ENCODE measurements at places on chromosomes 3 and 15.
A peak's percentile ranks its signal among the peaks of the same experiment; 100 is the strongest.

DNA sequence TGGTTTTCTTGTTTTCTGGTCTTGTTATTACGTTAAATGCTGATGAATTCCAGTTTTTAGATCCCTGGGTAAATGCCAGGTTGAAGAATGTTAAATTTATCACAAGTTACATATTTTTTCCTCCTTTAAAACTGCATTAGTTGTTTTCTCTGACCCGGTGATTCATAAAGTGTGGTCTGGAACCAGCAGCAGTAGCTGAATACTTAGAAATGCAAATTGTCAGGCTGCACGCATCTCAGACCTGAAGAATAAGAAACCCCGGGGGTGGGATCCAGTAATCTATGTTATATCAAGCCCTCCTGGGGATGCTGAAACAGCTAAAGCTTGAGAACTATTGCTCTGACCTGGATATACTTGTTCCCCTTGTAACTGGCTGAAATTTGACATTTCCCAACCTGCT is 69.1 kb downstream of the PEX5L start:
- DNase-seq = no peak

GRCh38 chr3:141680620-141681389 is 57.3 kb upstream of the RNF7 start:
- DNase-seq = no peak

GRCh38 chr15:64751464-64751863 is 23.9 kb downstream of the RBPMS2 start:
- DNase-seq = no peak

- no peak for DNase-seq
These were observed 37.1 kb downstream of the PSMD6 start for GRCh38 chr3:63986146-63986545.

- DNase-seq = no peak
These were observed 88.8 kb downstream of the LARS2 start for GRCh38 chr3:45477041-45477725.

DNA sequence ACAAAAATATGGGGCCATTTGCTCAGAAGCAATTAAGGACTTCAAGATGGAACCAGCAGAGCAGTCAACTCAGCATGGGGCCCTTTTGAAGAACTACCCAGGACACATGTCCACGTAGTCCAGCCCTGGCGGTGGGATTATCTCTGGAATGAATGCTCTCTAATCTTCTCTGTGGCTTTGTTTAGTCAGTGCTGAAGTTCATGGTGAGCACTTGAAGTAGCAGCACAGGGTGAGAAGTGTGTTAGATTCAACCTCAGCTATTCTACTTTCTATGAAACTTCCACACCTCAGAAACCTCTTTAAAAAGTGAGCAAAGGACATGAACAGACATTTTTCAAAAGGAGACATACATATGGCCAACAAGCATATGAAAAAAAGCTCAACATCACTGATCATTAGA is 74.4 kb downstream of the THRB start:
- DNase-seq = peak; percentile 70

DNA sequence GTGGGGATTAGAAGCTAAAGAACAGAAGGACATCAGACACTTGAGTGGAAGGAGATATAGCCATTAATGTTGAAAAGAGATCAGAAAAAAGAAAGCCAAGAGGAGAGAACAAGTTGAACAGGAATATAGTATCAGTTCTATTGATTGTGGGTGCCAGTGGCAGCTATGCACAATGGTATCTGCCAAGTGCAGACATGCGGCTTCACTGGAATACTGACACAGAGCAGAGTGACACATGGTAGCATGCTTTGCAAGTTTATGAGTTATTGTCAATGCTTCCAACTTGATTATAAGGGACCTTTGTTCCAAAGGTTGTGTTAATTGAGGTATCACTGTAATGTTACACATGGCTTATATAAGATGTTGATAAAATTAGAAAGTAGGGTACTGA is 42.0 kb upstream of the TP63 start:
- DNase-seq = no peak

GRCh38 chr3:399647-400046 is 203.1 kb downstream of the CHL1 start:
- DNase-seq = no peak

GRCh38 chr15:67715170-67715569 is 110.1 kb upstream of the SKOR1 start:
- no peak for DNase-seq

GRCh38 chr15:99202176-99202552 is 47.2 kb downstream of the TTC23 start:
- DNase-seq = no peak

DNA sequence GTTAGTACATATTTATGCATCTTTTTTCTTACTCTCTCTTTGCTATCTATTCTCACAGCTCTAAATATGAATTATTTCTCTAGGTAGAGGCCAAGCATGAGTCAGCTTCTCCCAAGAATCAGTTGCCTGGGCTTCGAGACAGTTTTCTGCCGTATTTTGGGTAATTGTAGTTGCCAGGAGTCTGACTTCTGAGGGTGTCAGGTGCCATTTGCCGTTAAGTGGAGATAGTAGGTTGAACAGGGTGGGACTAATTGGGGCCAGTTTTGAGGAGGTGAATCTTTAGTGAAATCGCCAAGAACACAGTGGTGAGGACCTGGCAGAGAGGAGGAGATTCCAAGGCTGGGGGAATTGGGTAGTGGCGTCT is 7.8 kb upstream of the NRROS start:
- peak; percentile 46 for DNase-seq

DNA sequence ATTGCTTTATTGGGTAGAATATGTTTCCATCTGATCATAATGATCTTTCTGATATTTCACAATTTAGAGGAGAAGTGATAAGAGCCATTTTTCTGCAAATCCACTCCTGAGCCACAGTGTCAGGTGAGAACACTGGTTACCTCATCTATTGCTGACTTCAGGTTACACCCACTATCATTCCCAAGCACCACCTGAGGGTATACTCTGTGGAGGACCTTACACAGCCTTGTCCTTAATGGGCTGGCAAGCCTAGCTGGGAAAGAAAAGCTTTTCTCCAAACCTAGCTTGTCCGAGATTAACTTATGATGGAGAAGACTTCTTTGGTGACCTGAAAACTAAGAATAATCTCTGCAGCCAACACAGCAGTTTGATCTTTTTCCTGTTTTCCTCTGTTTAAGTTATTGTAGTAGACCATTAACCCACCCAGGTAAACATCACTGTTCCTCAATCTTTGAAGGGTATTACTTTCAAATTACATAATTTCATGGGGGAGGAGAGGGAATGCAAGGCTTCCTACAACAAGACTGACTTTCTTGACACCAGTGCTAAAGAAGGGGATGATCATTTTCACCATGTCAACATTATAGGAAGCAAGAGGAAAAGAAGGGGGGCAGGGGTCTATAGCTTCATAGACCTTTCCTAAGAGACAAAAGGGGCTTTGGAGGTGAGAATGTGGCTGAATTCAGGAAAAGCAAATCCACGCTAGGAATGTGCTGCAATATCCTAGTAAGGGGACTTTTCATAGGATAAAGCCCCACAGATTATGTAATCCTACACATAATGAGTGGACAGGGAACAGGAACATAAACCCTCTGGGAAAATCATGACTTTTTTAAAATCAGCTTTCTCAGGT is 1.7 kb downstream of the NCEH1 start:
- DNase-seq = no peak

DNA sequence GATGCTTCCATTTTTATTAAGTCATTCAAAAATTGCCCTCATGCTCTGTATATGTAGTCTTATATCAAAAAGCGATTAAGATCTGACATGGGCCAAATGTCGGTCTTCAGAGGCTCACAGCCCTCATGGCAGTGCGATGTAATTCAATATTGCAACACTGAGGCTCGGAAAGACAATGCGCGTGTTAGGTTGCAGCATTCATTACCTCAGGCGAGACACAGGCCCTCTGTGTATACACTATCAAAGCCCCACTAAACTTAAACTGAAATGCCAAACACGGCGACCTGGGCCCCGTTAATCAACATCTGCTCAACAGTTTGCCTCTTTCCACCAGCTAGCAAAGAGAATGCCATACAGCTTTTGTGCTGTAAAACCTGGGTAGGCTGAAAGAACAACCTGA is 413.4 kb downstream of the ERC2 start:
- no peak for DNase-seq

GRCh38 chr3:3632449-3632848 is 166.8 kb upstream of the LRRN1 start:
- no peak for DNase-seq

DNA sequence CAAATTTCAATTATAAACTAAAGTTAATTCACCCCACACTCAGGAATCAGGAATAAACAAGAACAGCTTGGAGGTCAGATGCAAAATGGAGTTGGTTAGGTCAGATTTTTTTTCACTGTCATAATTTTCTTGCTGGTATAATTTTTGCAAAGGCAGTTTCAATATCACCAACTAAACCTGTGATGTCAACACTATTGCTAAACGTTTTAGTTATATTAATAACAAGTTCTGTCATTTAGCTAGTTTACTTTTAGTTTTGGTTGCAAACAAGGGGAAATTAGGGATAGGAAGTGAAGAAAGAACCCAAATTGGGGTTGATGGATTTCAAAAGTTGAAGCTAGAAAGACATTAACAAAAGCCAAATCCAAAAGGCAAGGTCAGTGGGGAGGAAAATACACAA is 4.6 kb upstream of the CPB1 start:
- DNase-seq = no peak

DNA sequence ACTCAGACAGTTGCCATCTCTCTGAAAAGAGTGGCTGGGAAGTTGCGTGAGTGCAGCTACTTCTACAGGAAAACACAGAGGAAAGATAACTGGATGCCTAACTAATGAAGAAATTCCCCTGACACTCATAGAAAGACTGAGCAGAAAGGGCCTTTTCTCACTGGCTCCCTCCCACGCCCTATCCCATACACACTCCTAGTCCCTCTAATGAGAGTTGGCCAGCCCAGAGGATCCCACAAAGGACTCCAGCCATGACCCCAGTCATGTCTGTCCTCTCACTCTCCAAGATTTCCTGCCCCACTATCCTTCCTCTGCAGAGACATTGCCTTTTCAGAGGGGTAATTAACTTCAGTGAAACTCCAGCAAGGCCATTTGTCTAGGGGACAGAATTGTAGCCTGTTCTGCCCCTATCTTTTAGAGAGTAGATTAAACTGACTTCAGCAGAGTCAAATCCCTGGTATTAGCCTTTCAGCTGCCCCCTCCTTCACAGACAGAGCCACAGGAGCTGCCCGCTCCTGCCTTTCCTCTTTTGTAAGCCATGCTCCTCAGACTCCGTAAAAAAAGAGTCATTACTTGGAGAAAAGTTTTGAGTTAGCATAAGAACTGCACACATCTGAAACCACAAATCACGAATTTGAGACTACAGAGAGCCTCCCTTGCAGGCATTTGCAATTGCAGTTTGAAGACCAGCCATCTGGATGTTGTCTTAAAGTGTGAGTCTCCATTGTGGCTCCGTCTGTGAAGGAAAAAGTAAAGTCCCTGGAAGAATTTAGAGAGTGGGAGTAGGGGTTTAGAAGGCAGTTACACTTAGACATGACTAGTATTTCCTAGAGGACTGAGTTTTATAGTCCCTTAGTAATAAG is 129.1 kb upstream of the SEMA6D start:
- no peak for DNase-seq

- no peak for DNase-seq
These were observed 89.4 kb downstream of the CD47 start for GRCh38 chr3:108001457-108001856.

DNA sequence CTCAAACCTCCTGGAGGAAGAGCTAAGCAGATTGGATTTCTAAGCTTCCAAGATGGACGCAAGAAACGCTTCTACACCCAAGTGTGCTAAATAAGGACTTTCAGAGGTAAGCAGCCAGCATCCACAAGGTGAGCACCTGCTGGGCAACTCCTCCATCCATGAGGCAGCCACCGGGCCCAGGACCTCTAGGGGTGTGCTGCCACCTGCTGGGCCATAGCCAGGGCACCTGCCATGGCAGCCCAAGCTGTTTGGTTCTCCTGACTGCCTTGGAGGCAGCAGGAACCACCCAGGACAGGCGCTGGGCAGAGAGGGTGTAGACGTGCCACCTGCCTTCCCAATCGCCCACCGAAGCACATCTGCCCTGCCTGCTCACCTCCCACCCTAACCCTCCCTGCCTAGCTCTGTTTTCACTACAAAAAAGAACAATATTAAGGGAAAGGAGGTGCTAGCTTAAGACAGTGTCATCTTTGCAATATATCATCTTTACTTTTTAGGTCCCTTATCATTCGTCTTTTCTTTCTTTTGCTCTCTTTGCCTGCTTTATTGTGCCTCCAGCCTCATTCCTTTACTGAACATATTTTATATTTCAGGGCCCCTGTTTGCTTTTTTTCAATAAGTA is 12.9 kb downstream of the C15orf62 start:
- DNase-seq = peak; percentile 91

GRCh38 chr3:145266368-145266767 is 894.6 kb downstream of the PLOD2 start:
- no peak for DNase-seq

DNA sequence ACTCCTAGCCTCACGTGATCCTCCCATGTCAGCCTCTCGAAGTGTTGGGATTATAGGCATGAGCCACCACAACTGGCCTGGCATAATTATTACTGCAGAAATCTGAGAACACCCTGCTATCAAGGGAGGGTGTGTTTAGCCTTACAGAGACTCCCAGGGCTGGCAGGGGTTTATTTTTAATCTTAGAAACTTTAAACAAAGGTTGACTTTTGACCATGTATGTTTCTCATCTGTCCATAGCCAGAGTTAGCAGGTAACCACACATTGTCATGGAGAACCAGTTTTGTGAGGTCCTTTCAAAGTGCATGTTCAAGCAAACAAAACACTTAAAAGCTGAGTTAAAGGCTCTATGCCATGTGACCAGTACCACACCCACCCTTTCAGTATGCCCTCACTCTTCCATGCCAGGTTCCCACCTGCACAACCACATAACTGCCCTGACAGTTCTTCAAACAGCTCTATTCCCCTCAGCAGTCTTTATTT is 11.1 kb downstream of the SIAH2 start:
- no peak for DNase-seq

DNA sequence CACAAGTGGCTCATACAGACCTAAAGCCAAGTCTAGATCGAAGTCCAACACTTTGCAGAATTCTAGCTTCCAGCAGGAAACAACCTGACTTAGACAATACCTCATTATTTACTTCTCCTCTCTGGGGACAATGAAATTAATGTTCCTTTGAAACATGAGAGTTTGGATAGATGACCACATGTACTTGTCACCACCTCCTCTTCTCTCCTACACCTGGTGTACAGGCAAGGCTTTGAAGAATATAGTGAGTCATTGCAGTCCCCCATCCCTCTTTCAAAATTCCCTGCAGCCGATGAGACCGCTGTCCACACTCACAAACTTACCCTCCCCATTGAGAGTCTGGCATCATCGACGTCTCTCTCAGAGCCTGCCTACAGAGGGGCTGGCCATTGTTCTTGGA is 189.0 kb upstream of the HES1 start:
- DNase-seq = no peak
